Naive thymus-derived CD8-positive, alpha-beta T cell (primary cell): ENCODE measurements at places on chromosomes 4 and X.
A peak's percentile ranks its signal among the peaks of the same experiment; 100 is the strongest.

GRCh38 chr4:158996669-158997074 lies 106.2 kb upstream of the RAPGEF2 start:
- no peak for DNase-seq

- DNase-seq, result no peak
Measured at GRCh38 chr4:108906006-108906405, 143.2 kb upstream of the ETNPPL start.

DNA sequence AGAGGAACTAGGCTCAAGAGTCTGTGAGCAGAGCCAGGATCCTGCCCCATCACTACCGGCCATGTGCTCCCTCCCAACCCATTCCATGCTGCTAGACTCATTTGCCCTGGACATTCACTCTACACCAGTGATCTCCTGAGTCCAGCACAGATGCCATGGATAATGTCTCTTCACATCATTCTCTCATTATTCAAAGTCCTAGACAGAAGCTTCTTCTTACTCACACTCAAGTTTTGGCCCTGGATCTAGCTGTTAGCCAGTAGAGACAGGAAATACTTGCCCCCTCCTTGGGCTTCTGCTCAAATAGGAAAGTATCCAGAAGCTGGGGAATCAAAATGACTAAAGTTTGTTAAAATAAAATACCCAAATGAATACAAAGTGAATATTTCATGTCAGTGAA lies 266.8 kb upstream of the LDB2 start:
- DNase-seq, result no peak

DNA sequence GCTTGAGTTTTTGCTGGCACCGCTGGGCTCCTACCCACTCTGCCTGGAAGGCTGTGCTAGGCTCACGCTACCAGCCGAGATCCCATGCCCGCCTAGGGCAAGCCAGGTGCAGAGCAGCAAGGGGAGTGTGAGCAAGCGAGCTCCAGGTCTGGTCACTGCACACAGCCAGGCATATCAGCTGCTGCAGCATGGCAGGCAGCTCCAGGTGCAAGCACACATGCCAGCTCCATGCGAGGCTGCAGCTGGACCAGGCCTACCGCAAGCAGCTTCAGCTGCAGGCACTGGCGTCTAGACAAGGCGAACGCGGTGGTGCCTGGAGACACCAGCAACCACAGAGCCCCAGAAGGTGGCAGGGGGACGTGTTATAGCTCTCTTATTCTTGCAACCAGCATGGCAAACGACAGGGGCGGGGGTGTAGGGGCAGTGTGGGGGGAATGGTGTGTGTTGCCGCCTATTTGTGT lies 614.7 kb upstream of the EPHA5 start:
- no peak for DNase-seq

DNA sequence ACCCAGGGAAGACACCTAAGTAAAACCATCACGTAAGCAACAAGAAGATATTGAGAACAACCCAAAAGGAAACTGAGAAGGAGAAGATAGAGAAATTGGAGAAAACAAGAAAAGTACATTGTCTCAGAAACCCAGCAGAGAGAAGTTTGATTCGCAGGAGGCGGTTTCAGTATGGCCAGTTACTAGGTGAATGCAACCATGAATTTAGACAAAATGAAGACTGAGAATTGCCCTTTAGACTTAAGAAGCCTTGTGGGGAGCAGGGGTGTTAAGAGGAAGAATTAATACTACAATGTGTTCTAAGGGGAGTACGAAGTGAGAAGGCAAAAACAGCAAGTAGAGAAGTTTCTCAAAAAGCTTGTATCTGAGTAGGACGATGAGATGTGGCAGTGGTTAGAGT lies 229.3 kb upstream of the NEIL3 start:
- DNase-seq, result no peak

- no peak for DNase-seq
Measured at GRCh38 chr4:177450426-177451107, 8.3 kb upstream of the AGA start.

GRCh38 chrX:150602296-150602695 lies 33.9 kb downstream of the MTM1 start:
- no peak for DNase-seq

DNA sequence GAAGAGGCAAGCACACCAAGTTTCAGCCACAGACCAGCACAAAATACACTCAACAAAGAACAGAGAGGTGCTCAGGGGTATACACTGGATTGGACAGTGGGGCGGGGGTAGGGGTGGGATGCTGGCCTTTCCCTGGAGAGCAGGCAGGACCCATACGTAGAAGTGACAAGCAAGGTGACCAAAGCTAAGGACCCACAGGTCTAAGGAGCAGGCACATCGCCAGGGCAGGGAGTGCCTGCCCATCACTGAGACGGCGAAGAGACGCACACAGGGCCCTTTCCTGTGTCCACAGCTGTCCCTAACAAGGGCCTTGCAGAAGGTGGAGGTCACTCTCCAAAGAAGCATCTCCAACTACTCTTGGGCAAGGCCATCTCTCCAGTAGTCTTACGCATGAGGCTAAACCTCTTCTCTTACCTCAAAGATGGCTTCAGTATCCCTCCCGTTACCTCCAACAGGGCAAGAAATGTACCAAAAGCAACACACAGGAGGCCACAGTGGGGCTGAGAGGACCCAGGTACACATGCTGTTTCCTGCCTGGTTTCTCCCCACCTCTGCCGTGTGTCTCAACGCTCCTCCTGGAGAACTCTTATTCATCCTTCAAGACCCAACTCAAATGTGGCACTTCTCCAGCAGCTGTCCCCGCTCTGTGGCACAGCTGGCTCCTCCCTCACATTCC lies 6.5 kb downstream of the WDR1 start:
- no peak for DNase-seq

DNA sequence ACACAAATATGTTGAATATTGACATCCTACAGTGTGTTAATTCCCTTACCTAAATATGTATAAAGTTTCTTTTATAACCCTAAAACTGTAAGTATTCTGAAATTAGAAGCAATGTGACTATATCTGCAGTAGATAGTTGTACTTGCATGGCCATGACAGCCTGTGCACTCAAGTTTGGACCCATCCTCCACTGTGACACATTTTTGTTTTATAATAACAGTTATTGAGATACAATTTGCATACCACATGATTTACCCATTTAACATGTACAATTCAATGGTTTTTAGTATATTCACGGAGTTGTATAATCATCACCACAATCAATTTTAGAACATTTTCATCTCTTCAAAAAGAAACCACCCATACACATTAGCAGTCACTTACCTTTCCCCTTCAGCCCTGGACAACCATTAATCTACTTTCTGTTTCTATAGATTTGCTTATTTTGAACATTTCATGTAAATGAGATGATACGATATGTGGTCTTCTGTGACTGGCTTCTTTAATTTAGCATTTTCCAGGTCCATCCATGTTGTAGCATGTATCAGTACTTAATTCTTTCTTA lies 29.6 kb downstream of the HERC3 start:
- no peak for DNase-seq

GRCh38 chrX:13433298-13433605 lies 113.4 kb upstream of the ATXN3L start:
- no peak for DNase-seq

GRCh38 chr4:8000721-8001491 lies 61.2 kb upstream of the AFAP1 start:
- no peak for DNase-seq

DNA sequence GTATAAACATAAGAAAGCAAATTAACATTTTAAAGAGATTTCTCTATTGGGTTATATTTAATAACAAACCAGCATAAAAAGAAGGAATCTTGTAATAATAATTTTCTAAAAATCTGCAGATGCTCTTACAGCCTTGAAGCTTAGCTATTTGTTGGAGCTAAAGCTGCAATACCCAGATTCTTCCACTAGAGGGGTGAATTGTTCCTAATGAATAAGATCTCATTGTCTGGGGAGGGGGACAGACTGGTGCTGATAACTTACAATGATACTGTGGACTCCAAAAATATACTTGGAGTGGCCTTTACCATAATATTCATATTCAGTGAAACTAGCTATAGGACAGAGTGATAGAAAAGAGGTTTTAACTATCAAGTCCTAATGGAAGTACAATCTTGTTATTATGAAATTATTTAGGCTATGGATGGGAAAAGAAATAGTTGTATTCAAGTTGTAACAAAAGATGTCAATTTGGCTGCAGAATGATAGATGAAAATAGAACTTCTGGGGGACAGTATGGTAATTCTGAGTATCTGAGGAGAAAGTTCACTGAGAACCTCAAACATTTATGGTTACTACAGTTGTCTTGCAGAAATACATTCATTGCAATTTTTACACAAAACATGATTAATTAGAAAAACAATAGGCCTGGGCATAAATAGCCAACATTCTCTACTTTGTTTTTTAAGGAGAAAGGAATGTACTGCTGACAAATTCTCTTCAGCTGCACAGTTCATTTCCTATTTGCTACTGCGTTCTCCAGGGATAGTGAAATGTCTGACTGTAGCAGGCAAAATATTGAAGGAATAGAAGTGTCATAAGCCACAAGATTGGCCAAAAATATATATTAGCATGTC lies 443.3 kb downstream of the GBA3 start:
- DNase-seq, result no peak

DNA sequence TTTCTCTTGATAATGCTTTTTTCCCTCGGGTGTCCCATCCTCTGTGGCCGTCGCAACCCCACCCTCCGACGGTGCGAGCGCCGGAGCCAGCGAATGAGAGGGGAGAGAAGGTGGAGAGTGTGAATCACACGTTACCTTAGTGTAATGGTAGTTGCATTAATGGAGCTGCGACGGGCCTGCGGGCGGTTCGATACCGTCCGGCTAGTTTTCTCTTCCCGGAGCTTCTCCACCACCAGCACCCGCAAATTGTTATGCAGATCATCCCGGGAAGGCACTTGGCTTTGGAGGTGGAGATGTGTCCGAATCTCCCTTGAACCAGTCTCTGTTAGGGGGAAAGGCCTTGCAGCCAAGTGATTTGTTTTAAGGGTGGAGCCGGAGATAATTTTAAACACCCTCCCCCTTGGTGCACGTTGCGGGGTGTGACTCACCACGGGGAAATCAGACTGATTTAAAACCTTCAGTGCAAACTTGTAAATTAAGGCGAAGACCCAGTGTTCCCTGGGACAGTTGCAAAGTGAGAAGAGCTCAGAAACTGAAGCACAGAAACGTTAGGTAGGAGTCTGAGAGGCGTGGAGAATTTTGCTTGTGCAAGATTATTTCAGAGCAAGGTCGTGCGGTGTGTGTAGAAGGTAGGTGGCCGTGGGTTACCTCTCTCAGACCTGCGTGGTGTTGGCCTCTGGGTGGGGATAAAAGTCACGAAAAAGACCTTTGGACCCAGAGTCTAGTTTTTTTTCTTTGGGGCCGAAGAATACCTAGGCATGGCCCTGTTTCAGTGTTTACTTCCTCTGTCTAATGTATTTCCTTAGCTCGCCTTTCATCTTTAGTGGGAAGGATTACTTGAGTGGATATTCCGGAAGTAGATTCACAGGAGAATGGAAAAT lies 1.3 kb downstream of the AFF1 start:
- DNase-seq, result peak; percentile 67

DNA sequence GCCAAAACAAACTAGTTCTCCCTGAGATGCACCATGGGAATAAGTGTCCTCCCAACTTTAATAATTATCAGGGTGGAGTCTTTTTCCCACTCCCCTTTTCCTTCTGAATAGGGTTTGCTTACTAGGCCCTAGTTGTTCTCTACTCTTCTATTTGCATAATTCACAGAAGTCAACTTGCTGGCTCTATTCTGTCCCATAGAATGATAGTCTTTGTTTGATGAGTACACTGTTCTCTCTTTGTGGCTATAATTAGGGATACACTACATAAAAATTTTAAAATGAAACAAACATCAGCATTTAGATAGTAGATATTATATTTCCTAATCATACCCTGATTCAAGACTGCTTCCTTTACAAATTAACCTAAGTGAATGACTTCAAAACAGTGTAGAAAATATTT lies 10.3 kb downstream of the PDHA2 start:
- no peak for DNase-seq

DNA sequence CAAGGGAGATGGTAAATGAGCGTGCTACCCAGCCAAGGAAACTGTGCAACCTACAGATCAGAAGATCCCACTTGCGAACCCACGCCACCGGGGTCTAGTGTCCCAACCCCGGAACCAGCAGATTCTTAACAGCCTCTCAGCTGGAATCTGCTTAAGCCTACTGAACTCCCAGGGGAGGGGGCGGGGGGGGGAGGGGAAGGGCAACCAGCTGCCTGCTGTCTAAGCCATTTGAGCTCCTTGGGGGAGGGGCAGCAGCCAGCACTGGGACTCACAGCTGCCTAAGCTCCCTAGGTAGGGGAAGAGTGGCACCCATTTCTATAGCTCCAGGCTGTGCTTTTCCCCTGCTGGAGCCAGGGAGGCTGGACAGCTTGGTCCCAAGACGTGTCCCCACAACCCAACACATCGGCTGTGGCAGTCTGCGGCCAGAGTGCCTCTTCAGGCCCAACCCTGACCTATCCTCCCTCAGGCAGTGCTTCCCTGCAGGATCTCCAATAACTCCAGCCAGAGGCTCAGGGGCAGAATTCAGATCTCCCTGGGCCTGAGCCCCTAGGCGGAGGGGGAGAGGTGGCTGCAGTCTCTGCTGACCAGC lies 289.2 kb downstream of the LDB2 start:
- DNase-seq, result no peak

GRCh38 chr4:77193511-77194102 lies 36.6 kb downstream of the CCNG2 start:
- DNase-seq, result peak; percentile 62

GRCh38 chr4:24949970-24950369 lies 37.1 kb upstream of the CCDC149 start:
- no peak for DNase-seq

DNA sequence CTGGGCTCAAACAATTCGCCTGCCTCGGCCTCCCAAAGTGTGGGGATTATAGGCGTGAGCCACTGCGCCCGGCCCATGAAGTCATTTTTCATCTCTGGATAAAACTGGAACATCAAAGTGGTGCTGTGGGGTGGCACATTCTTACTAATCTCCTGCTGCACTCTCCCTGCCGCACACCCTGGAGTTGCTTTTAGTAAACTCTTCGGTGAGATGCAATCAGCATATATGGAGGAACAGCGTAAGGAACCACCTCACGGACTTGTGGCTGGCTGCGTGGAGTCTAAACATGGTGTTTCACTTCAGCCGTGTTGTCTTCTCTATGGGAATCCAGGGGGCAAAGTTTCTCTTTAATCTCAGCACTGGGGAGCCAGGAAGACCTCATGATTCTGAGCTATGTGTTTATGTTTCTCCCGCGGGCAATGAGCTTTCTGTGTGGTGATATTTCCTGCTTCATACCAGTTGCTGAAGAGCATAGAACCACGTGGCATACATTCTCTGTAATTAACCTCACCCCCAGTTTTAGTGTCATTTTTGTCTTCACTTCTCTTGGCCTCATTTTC lies 2.1 kb upstream of the RHOH start:
- DNase-seq, result no peak

- DNase-seq, result no peak
Measured at GRCh38 chr4:104749062-104749461, 254.4 kb upstream of the CXXC4 start.

GRCh38 chr4:140427919-140428471 lies 547 bp upstream of the CLGN start:
- DNase-seq, result no peak

- no peak for DNase-seq
Measured at GRCh38 chr4:2944091-2944482, 19.1 kb downstream of the NOP14 start.

GRCh38 chrX:15755091-15755490 lies 17.0 kb downstream of the CA5B start:
- no peak for DNase-seq

GRCh38 chrX:81412428-81412827 lies 210.5 kb downstream of the SH3BGRL start:
- no peak for DNase-seq

GRCh38 chrX:73447311-73447794 lies 500 bp downstream of the CDX4 start:
- DNase-seq, result no peak
